Pancreas (tissue), 10 donors: ENCODE measurements at places on chromosomes 4 and X.

DNA sequence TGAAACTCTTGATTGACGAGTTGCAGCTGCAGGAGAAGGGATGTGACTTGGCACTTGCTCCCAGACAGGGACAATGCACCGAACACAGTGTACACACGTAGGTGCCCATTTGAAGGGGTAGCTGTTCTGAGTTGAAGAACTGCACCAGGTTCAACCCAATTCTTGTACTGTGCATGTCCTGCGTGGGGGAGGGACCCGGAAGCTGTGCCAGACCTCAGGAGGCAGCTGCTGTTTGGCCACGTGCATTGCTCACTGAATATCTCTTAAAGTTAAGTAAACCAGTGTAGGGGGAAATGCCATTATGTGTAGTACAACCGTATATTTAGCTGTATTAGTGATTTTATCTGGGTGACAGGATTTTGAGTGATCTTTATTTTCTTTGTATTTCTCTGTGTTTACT, 12.0 kb upstream of the RBBP7 start:
- peak; percentile 64 for DNase-seq

DNA sequence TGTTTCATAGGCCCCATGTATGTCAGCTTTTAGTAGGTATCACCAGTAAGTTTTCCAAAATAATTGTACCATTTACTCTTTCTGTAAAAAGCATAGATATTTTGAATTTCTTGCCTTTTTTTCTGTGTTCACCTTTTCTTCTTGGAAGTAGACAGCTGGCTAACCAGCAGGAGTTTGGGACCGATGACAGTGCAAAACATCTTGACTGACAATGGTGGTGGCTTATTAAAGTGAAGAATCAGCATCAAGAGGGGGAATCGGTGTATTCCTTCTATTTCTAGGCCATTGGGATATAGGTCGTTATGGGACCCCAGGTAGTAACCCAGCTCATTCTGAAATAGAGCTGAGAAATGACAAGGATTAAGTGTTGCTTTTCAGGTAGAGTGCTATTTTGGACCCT, 3.2 kb downstream of the CEP44 start:
- DNase-seq, result no peak

GRCh38 chrX:120244395-120244734, 6.2 kb upstream of the ZBTB33 start:
- DNase-seq, result no peak

- no peak for DNase-seq
Observed at GRCh38 chr4:175422331-175422730, 389.7 kb downstream of the GPM6A start.
